ENCODE measurements at places on chromosomes 11 and 22.

DNA sequence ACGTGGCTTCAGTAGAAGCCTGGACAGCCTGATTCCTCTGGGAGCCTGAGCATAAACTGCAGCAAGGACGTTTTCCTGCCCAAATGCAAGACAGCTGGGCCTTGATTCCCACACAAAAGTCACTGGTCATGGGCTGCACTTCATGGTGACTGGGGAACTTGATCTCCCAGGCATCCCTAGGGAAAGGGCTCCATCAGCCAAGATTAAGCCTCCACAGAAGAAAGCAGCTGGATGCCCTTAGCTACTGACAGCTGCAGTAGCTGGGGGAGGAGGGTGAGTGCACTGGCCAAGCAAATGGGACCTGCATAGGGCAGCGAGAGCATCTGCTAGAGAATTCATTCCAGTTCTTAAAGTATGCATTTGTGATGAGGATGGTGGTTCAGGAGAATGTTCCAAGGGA, 267.4 kb upstream of the ISX start:
- DNase-seq: no peak

DNA sequence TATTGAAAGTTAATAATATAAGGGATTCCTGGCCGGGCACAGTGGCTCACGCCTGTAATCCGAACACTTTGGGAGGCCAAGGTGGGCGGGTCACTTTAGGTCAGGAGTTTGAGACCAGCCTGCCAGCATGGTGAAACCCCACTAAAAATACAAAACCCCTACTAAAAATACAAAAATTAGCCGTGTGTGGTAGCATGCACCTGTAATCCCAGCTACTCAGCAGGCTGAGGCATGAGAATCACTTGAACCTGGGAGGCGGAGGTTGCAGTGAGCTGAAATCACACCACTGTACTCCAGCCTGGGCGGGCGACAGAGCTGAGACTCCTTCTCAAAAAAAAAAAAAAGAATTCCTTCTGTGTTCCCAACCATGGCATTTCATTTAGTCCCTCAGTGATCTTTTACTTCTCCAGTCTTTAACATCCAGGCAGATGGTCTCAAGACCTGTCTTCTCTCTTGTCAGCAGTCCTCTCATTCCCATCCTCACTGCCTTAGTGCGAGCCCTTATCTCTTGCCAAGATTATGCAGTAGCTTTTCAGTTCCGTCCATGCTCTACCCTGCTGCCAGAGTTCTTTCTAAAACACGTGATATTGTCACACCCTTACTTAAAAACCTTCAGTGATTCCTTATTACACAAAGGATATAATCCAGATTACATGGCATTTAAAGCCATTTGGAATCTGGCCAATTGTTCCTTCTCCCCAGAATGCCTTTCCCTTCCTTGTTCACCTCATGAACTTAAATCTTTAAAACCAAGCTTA, 17.9 kb downstream of the RTN3 start:
- no peak for DNase-seq

- no peak for DNase-seq
These were observed 230.1 kb upstream of the DDI1 start for GRCh38 chr11:103806130-103806895.

GRCh38 chr11:46161201-46161600, 39.9 kb upstream of the PHF21A start:
- no peak for DNase-seq

- no peak for DNase-seq
These were observed 19.8 kb upstream of the CDON start for GRCh38 chr11:126082251-126083109.

DNA sequence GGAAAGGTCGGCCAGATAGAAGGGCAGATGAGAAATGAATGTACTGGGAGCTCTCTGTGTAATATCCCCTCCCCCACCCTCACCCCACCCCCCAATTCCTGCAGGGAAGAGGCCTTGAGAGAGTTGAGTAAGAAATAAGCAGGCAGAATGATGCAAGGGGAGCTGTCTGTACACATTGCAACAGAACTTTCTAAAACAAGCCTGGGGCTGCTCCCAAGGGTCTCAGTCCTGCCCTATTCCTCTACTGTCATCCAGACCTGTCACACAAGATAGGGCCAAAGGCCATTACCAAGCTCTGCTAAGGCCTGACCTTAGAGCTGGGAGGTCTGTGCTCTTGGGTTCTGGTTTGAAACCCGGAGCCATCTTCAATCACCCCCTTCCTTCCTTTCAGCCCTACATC, 5.7 kb upstream of the DGAT2 start:
- no peak for DNase-seq

DNA sequence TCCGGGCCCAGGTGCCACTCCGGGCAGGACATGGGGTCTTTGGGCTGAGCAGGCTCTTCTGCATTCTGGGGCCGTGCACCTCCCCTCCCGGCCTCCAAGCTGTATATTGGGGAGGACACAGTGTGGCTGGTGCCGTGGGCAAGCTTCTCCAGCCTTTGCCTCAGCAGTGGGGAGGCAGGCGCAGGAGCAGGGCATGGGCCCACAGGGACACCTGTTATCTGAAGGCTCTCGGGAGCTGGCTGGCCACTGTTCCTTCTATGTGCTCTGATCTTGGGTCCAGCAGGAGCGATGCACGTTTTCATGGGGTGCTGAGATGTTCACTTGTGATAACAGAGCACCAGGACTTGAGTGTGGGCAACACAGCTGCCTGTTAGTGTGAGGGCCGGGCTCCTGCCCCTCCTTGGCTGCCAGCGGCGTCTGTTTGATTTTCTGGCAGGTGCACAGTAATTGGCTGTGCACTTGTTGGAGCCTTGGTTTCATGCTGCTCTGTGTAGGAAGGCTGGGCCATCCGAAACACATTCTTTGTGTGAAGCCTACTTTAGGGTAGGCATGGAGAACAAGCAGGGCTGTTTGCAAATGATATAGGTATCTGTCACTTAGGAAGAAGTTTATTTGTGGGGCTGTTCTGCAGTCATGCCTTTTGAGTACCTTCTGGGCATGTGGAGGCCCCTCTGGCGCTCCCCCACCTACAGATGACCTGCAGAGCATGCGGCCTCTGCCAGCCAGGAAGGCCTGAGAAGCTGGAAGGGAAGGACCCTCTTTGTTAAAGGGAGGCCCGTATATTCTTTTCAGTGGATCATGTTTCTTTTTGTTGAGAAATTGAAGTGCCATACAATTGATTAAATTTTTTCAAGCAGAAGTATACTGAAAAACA, 201.5 kb downstream of the TBC1D22A start:
- DNase-seq: no peak

DNA sequence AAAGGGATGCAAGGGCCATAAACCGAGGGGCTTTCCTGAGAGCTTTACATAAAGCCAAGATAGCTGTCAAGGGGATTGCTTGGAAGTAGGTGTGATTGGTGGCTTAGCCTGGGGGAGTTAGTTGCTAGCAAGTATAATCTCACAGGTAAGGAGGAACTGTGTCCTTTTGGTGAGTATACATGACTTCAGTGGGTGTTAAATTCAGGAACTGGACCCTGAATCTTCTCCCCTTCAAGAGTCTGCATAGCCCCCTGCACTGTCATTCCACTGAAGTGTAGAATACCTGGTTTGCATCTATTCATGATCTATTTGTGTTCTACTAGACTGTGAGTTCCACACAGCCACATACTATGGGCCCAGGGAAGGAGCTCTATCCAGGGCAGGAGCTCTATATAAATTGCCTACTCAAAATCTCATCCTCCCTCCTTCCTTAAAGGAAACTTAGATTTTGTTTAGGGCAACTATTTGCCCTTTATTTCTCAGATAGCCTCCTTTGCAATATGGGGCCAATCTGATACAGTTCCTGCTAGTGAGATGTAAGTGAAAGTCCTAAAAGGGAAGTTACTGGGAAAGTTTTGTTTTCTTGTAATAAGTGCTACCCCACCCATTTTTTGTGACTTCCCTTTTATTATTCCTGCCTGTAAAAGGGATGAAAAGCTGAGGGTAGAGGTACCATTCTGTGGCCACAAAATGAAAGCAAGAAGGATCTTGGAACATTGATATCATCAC, 120.5 kb downstream of the PGR start:
- DNase-seq: no peak

- peak; percentile 65 for DNase-seq
These were observed 51.8 kb downstream of the OTOG start for GRCh38 chr11:17598700-17599459.

DNA sequence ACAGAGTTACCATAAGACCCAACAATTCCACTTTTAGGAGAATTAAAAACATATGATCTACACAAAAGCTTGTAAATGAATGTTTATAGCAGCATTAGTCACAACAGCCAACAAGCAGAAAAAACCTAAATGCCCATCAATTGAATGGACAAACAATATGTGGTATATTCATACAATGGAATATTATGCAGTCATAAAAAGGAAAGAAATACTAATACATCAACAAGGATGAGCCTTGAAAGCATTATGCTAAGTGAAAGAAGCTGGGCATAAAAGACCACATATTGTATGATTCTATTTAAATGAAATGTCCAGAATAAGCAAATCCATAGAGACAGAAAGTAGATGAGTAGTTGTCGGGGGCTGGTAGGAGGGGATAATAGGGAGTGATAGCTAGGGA, 5.0 kb downstream of the MPZL2 start:
- DNase-seq: no peak

DNA sequence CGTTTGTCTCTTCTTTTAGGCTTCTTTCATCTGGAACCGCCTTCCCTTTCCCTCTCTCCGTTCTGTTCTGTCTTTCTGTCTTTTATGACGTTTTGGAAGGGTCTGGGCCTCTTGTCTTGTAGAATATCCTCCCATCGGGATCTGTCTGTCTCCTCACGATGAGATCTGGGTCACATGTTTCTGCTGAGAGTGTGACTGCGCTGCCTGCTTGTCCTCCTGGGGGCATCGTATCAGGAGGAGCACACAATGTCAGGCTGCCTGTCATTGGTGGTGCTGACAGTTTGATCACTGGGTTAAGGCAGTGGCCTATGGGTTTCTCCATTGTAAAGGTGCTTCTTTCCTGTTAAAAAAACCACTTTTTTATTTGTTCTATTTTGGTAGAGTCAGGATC, 60.4 kb upstream of the PARVG start:
- no peak for DNase-seq

Measured in left ventricle myocardium inferior (tissue), 1 donor.